NCI-H187 treated with DMSO at 0.1 percent for 48 hours (cell line): ENCODE measurements at places on chromosomes 3 and 15.

- no peak for DNase-seq
Observed at GRCh38 chr15:91209726-91210125, 109.7 kb downstream of the SV2B start.

DNA sequence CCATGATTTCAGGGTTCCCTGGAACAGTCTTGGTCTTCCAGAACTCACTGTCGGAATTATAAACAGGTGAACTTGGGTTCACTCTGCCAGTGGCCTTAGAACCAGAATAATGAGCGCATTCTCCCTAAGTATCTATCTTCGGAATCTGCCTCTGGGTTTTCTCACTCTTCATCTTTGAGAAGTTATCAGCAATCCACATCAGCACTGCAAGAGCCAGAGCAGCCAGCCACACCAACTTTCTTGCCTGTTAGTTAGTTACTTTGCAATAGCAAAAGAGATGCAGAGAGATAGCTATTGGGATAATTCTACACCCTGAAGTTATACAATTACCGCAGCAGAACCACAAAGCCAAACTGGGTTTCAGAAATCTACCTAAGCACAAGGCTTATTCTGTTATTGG lies 25.8 kb downstream of the GLB1 start:
- no peak for DNase-seq

GRCh38 chr3:4865714-4866113 lies 113.5 kb upstream of the BHLHE40 start:
- DNase-seq: peak; percentile 21

DNA sequence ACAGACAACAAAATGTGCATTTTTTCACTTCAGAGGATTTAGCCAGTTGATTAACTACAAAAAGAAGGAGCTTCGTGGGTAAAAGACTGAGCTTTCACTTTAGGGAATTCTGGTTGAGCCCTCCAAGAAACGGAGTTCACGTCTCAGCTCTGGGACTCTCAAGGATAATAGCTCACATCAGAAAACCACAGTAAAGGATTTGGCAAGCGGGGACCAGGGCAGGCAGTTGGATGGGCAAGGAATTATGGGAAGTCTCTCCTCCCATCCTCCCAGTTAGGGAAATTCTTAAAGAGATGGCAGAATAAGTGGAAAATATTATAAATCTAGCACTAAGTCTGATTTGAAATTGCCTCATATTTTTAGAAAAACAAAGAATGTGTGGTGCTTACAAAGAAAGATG lies 188.3 kb upstream of the EOMES start:
- no peak for DNase-seq

GRCh38 chr3:143536817-143537535 lies 311.3 kb downstream of the SLC9A9 start:
- no peak for DNase-seq

- no peak for DNase-seq
Observed at GRCh38 chr15:76963596-76963995, 31.3 kb upstream of the PSTPIP1 start.

DNA sequence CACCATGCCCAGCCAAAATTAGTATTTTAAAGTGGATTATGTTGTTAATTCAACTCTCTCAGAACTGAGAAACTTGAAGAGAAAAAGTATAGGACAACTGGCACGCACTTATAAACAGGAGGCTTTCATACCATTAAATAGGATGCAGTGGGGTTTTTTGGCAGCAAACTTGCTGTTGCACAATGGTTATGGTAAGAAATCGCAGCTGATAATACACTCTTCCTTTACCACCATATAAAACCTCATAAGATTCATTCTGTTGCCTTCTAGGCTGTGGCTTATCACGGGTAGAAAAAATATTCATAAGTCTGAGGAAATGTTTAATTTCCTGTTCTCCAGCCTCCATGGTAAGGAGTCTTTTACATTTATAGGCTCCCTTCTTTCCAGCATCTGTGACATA lies 95.3 kb downstream of the TMCO5A start:
- no peak for DNase-seq

- DNase-seq: no peak
Observed at GRCh38 chr3:129756871-129757270, 136.6 kb downstream of the TMCC1 start.

GRCh38 chr3:55329849-55330248 lies 157.3 kb downstream of the WNT5A start:
- no peak for DNase-seq

- DNase-seq: no peak
Observed at GRCh38 chr3:8767667-8768363, 1.6 kb downstream of the OXTR start.
